ENCODE measurements at places on chromosomes 4 and X. TPM values are rescaled to one million over a fixed set of nuclear protein-coding genes. Genes with fewer than 3 reads are reported as not detected.

Gene MAGEA4
- not detected for total RNA-seq

Gene ENPEP
- total RNA-seq: 1.6 TPM

Gene PLAC8
- not detected for total RNA-seq

Gene POU3F4
- 18.8 TPM for total RNA-seq

Gene AFF2
- total RNA-seq: 124 TPM

Gene TBC1D8B
- total RNA-seq: 1.3 TPM

Gene UGT2B10
- not detected for total RNA-seq

Gene TMEM31
- not detected for total RNA-seq

Gene ARMCX4
- 32.9 TPM for total RNA-seq

Gene TMSB15B
- total RNA-seq: 49.1 TPM

Gene CTAG2
- total RNA-seq: not detected
